ACHN (cell line): ENCODE measurements at places on chromosomes 13 and 19.

DNA sequence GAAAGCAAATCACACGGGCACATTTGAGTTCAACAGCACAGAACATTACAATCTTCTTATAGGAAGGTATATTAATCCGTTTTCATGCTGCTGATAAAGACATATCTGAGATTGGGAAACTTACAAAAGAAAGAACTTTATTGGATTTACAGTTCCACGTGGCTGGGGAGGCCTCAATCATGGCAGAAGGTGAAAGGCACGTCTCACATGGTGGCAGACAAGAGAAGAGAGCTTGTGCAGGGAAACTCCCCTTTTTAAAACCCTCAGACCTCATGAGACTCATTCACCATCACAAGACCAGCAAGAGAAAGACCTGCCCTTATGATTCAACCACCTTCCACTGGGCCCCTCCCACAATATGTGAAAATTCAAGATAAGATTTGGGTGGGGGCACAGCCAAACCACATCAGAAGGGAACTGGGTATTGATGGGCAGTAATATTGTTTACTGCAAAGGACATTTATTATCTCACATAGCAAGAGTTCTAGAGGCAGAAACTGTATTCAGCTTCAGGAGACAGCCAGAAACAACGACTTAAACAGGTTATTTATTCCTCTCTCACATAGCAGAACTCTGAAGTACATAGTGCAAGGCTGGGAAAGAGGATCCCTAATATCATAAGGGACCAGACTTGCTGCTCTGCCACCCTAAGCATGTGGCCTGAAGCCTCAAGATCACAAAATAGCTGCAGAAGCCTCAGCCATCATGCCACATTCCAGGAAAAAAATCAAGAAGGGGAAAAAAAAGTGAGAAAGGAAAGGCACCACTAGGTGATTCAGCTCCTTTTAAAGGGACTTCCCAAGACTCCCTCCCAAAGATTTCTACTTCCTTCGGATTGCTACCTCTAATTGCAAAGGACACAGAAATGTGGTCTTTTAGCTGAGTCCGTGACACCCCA lies 23.1 kb downstream of the FXYD5 start:
- DNase-seq: no peak

DNA sequence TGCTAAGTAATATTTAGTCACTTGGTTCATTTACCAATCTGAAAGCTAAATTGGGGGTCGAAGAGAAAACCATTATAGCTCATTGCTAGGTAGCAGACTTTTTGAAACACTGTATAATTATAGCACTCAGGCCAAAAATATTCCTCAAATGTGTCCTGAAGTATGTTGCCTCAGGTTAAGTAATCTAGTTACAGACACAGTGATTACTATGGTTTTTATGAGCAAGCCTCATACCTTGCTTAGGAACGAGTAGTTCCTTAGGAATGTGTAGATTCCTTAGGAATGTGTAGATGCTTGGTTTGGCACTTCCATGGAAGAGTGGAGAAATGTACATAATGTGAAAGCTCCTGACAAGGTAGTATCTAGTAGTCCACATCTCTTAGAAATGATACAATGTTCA lies 387.5 kb downstream of the LMO7 start:
- DNase-seq: no peak

DNA sequence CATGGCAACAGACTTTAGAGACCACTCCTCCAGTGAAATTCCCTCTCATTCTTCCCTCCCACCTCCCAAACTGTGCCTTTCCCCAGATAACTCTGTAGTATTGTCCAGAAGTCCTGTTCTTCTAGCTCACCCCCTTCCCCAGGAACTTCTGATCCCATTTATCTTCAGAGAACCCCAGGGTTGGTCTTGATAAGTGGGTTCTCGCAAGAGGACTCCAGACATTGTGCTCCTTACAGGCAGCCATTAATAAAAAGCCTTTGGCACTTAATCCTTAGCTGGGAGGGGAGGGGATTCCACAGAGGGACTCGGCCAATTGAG lies 1.9 kb downstream of the LTBP4 start:
- DNase-seq: no peak

DNA sequence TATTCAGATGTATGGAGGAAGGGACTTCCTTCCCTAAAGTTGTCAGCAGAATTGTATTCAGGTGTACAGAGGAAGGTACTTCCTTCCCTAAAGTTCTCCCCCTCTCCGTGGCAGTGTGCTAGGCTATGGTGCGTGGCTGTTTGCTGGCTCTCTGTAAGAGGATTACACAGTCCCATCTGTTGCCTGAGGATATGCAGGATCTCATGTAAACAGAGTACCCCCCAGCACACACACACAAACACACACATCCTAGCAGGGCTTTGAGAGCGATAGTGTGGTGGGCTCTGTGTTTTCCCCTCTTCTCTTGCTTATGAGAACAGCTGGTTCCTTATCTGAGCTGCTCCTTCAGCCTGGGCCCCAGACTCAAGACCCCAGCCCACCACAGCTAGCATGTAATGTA lies 10.3 kb downstream of the NEK5 start:
- DNase-seq: no peak

DNA sequence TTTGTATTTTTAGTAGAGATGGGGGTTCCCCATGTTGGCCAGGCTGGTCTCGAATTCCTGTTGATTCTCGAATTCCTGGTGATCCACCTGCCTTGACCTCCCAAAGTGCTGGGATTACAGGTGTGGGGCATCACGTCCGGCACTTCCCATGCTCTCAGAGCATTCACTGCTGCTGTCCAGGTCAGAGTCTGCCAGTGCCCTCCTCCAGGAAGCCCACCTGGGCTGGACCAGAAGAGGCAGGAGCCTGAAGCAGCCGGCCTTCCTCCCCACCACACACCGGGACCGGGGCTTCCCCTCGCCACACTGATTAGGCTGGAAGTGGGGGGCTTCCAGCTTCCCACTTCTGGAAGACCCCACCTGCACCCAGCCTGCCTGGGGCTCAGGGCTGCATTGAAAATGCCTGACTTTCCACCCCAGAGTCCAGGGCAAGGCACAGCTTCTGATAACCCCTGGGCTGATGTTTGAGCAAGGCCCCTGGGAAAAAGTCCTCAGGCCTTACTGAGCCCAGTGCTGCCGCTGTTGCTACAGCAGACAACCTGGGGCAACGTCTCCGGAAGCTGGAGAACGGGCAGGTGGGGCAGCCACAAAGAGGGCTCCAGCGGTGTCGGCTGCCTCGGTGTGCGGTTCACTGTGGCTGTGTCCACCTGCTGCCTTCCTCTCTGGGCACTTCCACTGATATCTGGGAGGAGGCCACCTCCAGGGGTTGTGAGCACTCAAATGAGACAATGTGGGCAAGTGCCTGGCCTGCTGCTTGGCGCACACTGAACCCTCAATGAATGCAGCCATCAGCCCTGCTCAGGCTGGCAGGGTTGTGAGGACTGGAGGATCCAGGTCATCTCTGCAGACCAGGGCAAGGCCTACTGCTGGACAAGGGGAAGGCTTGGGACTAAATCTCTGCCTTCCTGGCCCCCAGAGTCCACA lies 22.6 kb downstream of the CEBPA start:
- no peak for DNase-seq

DNA sequence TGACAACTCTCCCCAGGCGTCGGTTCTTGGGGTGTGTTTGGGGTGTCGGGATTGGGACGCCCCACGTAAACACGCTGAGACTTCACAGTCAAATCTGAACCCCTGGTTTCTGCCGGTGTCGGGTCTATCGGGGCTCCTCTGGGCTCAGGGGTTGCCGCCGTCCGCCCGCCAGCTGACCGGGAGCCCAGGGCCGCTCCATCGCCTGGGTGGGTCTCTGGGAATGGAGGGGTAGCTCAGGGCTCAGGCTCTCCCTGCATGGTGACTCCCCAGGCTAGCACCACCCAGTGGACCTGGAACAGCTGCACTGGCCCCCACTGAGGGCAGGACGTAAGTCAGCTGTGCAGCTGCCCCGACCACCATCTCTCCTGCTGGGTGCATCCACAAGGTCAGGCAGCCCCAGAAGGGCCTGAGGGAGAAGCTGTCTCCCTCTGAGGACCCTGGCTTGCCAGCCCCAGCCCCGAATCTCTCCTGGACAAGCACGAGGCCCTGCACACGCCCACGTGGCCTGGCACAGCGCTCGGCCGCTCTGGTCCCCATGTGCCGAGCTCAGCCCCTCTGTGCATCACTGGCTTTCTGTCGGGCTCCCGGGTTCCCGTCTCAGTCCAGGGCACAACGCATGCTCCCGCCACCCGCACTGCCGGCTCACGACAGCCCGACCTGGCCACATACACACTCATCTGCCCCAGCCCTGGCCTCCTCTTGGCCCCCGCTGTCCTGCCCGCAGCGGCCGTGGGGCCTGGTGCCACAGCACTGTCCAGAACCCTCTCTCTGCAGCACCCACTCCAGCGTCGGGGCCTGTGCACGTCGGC lies 6.1 kb downstream of the RNF126 start:
- no peak for DNase-seq

GRCh38 chr13:65488606-65489005 lies 1741.5 kb downstream of the PCDH9 start:
- no peak for DNase-seq

DNA sequence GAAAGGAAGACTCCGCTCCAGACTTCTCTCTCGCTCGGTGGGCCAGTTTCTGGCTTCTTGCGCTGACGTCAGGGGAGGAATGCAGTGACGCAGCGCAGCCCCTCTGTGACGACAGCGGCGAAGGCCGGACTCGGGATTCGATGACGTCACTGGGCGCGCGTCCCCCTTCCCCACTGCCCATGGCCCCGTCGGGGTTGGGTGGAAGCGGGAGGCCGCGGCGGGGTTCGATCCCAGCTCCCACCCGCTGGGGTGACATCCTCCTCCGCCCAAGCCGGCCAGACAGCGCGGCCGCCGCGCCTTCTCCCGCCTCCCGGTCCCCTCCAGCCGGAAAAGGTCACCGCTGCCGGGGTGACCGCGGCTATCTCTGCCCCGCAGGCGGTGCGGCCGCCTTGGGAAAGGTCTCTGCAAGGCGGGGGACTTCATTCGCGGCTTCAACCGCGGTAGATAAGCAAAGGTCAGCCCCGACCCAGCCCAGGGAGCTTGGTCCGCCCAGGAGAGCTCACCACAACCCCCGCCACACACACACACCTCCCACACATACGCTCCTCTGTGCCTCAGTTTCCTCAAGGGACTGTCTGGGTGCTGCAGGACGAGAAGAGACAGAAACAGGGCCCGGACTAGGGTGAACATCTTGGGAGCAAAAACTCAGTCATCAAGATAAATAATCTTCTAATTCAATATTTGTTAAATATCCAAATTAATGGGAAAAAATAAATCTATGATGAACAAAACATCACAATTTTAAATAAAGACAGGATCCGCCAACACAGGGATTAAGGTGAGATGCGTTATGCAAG lies 844 bp upstream of the RFX1 start:
- DNase-seq: no peak
